NCI-H1417 treated with DMSO at 0.1 percent for 48 hours (cell line): ENCODE measurements at places on chromosomes 3 and 15.
A peak's percentile ranks its signal among the peaks of the same experiment; 100 is the strongest.

DNA sequence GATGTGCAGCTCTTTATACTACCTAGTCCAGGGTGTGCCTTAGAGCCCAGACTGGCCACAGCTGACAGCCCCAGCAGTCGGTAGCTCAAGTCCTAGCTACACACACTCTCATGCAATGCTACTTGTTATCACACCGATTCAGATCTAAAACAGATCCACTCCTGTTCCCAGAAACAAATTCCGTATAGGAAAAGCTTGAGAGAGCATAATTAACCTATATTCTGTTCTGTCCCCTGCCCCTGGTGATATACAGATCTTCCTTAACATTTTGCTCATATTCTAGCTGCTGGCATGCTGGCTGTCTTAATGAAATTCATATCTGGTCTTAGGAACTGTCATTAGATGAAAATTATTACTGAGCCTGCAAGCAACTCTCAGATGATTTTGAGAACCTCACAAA, 204.3 kb downstream of the SOX2 start:
- no peak for DNase-seq

GRCh38 chr3:128426128-128426921, 40.4 kb downstream of the DNAJB8 start:
- no peak for DNase-seq

DNA sequence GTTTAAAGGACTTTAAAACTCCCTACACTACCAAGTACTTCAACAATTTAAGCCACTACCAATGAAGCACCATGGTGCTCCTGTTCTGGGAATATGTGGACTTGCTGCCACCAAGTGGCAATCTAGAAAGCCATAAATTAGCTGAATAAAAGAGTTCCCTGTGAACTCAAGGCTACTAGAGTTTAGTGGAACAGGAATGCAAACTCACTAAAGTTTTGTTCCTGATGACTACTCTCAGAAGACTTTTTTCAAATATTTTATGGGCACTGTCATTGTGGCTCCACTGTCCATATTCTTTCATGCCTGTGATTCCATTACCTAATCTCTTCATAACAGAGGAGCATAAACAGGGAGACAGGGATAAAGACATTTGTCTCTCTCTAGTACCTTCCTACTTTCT, 63.9 kb downstream of the TMCC1 start:
- DNase-seq, result peak; percentile 5

GRCh38 chr3:184460276-184460675, 80.4 kb downstream of the CHRD start:
- no peak for DNase-seq

DNA sequence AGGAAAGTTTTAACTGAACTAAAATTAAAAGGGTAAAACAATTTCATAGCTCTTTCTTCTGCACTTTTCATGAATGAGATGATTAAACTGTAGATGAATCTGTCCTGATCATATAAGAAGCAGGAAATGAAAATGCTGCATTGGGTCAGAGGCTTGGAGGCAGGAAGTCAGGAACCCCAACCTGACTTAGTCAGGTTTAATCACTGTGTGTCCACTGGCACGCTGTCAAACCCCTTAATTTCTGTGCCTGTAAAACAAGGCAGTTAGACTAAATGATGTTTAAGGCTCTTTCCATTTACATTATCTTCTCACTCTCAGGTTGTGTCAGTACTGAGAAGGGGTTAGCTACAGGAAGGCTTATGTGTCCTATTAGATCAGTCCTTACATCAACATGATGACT, 193.3 kb upstream of the TTC14 start:
- DNase-seq, result no peak

DNA sequence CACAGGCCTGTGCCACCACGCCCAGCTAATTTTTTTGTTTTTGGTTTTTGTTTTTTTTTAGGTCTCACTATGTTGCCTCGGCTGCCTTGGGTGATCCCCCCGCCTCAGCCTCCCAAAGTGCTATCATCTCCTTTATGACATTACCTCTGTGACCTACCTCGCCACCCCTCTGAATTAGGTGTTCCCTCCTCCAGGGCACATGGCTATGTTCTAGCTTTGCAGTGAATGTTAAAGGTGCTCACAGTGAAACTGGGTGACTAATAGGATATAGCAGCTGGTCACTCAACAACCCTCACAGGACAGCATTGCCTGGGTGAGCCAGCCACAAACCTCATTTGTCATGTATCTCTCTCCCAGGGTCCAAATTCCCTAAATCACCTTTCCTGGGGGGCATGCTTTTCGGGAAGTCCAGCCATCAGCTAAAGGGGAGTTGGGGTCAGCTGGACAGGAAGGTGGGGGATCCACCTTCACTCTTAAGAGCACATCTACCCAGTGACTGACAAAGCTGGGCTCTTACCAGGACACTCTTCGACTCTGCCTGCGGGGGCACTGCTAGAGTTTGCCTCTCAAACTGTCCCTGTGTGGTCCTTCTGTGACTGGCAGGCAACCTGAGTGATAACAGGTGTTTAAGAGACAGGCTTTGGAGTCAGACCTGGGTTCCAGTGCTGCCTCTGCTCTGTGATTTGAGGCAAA, 1.6 kb upstream of the TTLL3 start:
- no peak for DNase-seq

DNA sequence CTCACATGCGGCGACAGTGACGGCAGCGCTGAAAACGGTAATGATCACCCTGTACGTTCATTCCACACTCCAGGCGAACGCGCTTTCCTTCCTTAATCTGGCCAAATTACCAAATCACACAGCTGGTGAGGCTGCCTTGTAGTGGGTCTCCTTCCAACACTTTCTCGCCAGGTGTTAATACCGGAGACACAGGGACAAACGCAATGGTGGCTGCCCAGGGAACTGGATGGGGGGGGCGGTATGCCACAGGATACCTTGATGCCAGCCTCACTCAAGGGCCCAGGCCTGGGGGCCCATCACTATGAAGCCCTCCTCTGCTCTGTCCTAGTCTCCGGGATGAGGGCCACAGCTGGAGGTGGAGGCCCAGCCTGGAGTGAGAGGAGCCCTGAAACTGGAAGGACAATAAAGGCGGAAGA, 1.4 kb upstream of the CAMK2N2 start:
- peak; percentile 45 for DNase-seq

DNA sequence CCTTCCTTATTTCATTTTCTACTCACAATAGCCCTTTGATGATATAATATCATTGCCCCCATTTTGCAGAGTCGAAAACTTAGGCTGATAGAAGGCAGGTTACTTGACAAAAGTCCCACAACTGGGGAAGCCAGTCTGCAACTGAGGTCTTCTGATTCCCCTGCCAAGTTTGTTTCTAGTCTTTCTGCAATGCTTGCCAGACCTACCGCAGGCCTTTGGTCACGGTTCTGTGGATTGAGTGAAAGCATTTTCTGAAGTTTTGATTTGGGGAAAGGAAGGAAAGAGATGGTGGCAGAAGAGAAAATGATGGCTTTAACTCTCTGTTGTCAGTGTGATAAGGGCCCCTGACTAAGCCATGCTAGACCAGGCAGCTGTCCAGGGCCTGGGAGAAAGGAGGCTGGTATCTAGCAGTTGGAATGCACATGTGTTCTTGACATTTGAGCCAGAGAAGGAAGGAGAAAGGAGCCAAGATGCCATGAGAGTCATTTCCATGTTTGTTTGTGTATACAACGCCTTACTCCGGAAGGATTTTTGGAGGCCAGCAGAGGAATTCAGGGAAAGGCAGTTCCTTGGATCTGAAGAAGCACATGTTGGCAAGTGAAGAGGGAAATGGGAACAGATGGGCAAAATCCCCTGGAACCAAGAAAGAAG, 29.9 kb downstream of the FAH start:
- DNase-seq, result no peak

DNA sequence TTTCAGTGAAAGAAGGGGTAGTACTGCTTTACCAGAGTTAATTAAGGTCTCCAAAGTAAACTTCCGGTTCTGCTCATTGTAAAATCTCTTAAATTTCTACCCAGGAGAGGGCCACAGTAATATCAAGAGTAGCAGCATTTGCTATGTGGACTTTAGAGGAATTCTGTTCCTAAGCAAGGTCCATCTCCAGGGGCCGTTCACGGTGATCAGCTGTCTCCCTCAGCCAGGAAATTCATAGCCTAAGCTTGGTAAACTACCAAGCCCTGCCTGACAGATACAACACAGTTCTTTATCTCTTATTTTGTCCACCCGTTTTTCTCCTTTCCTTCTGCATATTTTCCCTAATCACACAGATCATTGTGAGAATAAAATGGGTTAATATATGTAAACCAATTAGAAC, 2.3 kb downstream of the DUT start:
- DNase-seq, result no peak

DNA sequence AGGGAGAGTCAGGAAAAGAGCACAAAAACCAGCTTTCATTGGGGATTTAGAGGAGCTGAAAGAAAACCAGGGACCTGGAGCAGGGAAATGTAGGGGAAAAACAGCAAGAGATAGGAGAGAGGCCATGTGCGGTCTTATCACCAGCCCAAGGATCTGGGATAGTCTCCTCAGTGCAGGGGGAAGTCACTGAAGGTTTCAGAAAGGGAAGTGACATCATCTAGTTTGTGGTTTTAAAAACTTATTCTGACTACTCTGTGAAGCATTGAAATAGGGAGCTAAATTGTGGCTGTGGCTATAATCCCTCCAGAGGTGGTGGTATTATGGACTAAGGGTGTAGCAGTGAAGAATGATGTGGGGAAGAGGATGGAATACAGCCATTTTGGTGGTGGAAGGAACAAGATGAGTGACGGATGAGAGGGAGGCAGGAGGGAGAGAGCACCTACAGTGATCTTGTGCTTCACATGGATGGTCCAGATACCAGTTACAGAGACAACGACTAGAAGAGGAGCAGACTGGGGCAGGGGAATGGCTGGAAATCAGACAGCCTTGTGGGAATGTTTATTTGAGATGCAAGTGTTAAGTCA, 72.7 kb downstream of the HMG20A start:
- no peak for DNase-seq

- no peak for DNase-seq
Observed at GRCh38 chr3:178103140-178103539, 433.1 kb upstream of the KCNMB2 start.

GRCh38 chr15:62709261-62709660, 333.3 kb upstream of the TPM1 start:
- no peak for DNase-seq

DNA sequence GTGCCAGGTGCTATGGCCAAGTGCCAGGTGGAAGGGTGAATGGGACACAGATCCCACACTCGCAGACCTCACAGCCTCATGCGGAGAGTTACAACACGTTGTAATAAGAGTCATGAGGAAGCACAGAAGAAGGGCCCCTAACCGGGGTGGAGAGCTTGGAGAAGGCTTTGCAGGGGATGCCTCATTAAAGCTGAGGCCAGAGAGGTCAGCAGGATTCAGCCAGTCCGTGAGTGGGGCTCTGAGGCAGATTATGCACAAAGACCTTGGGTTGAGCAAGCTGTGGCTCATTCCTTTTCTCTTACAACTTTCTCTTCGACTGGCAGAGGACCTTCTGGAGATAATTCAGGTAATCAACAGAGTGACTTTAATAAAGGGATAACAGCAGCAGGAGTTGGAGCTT, 65.3 kb upstream of the SNRK start:
- DNase-seq, result no peak

- no peak for DNase-seq
Observed at GRCh38 chr15:69953051-69953450, 144.7 kb downstream of the TLE3 start.

- DNase-seq, result peak; percentile 70
Observed at GRCh38 chr3:111712294-111713167, 117.4 kb upstream of the ZBED2 start.

GRCh38 chr3:154942827-154943226, 137.3 kb upstream of the MME start:
- DNase-seq, result no peak

GRCh38 chr15:77710637-77711036, 77.9 kb upstream of the LINGO1 start:
- no peak for DNase-seq

- no peak for DNase-seq
Observed at GRCh38 chr3:54374214-54374852, 252.0 kb downstream of the CACNA2D3 start.

DNA sequence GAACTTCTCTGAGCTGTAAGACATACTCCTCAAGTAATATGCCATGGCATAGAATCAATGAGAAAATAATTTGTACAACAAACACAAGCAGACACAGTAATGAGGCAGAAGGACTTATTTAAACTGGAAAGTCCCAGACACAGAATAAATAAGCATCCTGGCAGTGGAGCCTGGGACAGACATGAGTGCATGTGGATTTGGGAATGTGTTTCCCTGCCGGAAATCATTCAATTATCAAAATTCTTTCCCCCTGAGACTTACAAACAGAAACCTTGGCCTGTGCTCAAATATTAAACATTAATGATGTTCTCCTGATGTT, 520.1 kb downstream of the ROBO1 start:
- no peak for DNase-seq

DNA sequence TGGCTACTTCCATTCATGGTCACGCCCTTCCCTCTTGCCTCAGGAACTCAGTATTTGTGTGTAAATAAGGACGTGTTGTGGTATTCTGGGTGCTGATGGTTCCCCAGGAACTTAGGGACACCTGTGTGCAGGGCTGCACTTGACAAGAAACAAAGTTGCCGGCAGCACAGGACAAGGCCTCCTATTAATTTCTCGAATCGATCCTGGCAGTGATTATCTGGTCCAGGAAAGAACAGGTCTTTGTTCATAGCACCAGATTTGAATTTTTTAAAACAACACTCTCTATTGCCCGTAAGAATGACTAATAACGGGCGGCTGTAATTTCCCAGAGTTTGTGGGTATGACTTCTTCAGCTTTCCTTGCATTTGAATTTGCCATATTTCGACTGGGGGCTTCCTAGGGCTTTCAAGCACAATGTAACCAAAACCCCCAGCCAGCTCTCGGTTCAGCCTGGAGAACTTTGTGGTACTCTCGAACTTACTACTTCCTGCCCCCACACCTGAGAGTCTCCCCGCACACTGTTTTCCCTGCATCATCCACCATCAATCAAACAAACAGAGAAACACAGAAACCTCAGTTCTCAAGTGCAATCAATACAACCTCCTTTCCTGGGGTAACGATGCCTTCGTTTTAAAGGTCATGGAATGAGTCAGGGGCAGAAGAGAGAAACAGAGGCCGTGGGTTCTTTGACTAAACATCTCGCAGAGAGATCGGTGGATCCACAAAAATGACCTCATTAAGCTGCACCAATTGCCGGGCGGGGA, 241.7 kb upstream of the ICE2 start:
- no peak for DNase-seq

GRCh38 chr15:59557581-59557980, 54.0 kb upstream of the GCNT3 start:
- no peak for DNase-seq

- DNase-seq, result no peak
Observed at GRCh38 chr3:55288657-55289056, 198.4 kb downstream of the WNT5A start.

DNA sequence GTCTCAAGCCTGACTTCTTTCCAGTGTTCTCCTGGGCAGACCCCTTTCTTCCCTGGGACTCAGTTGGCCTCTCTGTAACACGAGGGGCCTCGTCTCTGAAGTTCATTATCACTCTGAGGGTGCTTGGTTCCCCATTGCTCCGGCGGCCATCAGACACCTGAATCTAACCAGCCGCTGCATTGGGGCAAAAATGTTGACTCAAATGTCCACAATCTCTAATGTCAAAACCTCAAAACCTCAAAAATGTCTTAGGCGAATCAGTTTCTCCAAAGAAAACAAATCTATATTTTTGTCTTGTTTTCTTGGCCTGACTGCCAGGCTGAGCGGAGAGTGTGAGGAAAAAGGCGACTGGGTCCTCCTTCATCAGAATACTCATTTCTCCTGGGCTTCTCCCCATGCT, 220.7 kb downstream of the VPS13C start:
- no peak for DNase-seq

GRCh38 chr15:69652751-69653305, 200.2 kb downstream of the RPLP1 start:
- DNase-seq, result no peak
